ENCODE measurements at places on chromosomes 6 and 20. TPM values are rescaled to one million over a fixed set of nuclear protein-coding genes. Genes with fewer than 3 reads are reported as not detected.

The RTEL1 gene
- polyA plus RNA-seq: 23.1 TPM

The IDH3B gene
- 129 TPM for polyA plus RNA-seq

The ULBP1 gene
- 1.8 TPM for polyA plus RNA-seq

The ZNF334 gene
- 37.4 TPM for polyA plus RNA-seq

The RAMACL gene
- 0.30 TPM for polyA plus RNA-seq

The GPX5 gene
- polyA plus RNA-seq: not detected

The SAPCD1 gene
- 4.2 TPM for polyA plus RNA-seq

The LGSN gene
- 0.92 TPM for polyA plus RNA-seq

The NCOA7 gene
- 63.9 TPM for polyA plus RNA-seq

The DEFB115 gene
- polyA plus RNA-seq: not detected

The L3MBTL3 gene
- 21.8 TPM for polyA plus RNA-seq

Data from left renal cortex interstitium (tissue), 4 donors.